ENCODE measurements at places on chromosomes 1 and 21. TPM values are rescaled to one million over a fixed set of nuclear protein-coding genes. Genes with fewer than 3 reads are reported as not detected.

CEP85 gene
- 17.9 TPM for total RNA-seq

LRRN2 gene
- total RNA-seq: not detected

SELENOF gene
- 131 TPM for total RNA-seq

LRRIQ3 gene
- 1.6 TPM for total RNA-seq

HFM1 gene
- total RNA-seq: not detected

GSTM3 gene
- not detected for total RNA-seq

PARS2 gene
- total RNA-seq: 7.6 TPM

LIPI gene
- not detected for total RNA-seq

RIMS3 gene
- 0.74 TPM for total RNA-seq

RUNX3 gene
- total RNA-seq: 151 TPM

SPRR2G gene
- not detected for total RNA-seq

CRNN gene
- total RNA-seq: not detected

IFNGR2 gene
- 71.5 TPM for total RNA-seq

CHIT1 gene
- total RNA-seq: 1.1 TPM

RSPH1 gene
- 0.27 TPM for total RNA-seq

TPTE gene
- not detected for total RNA-seq

E2F2 gene
- 24.0 TPM for total RNA-seq

RGL1 gene
- total RNA-seq: 20.6 TPM

DNA sequence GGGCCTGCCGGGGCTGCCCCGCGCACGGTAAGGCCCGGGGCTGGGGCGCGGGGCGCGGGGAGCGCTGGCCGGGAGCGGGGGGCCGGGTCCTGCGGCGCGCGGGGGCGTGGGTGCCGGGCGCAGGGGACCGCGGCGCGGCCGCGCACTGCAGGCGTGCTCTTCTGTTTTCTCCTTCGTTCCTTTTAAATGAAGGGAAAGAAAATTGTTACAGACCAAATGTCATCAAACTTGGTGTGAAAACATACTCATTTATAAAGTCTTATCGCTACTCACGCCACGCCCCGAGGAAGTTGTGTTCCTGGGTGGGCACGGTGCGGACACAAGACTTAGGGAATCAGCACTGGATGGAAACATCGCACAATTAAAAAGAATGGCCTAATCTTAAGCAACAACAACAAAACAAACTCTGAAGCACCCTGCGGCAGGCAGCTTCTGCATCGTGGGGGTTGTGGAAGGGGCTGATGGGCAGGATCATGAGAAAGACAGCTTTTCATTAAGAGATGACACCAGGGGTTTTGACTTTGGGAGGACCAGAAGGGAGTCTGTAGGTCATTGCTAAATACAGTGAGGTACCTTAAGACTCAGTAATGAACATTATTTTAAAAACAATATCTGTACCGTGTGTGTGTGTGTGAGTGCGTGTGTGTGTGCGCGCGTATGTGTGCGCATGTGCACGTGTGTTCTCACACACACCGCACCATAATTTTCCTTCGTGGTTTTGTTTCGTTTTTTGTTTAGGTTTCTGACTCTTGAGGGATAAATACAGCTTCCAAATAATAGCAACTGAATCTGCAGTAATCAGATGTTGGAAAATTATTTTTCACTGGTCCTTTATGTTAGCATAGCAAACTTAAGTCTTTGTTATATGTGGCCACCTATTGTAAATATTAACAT is 548 bp downstream of the B3GALT5 start:
- DNase-seq: no peak

- DNase-seq: no peak
These were observed 1.1 kb upstream of the ABCD3 start for GRCh38 chr1:94416901-94417727.

GRCh38 chr1:160811147-160811546 is 15.2 kb downstream of the LY9 start:
- DNase-seq: no peak

GRCh38 chr1:84363622-84364021 is 34.7 kb upstream of the DNASE2B start:
- no peak for DNase-seq

- no peak for DNase-seq
These were observed 3.6 kb downstream of the KIF2C start for GRCh38 chr1:44743211-44743610.

- DNase-seq: no peak
These were observed 27.1 kb upstream of the TMEM54 start for GRCh38 chr1:32928285-32928684.

- no peak for DNase-seq
These were observed 24.6 kb upstream of the RAP1GAP start for GRCh38 chr1:21693732-21694131.

GRCh38 chr1:241325456-241325855 is 31.5 kb downstream of the RGS7 start:
- no peak for DNase-seq

DNA sequence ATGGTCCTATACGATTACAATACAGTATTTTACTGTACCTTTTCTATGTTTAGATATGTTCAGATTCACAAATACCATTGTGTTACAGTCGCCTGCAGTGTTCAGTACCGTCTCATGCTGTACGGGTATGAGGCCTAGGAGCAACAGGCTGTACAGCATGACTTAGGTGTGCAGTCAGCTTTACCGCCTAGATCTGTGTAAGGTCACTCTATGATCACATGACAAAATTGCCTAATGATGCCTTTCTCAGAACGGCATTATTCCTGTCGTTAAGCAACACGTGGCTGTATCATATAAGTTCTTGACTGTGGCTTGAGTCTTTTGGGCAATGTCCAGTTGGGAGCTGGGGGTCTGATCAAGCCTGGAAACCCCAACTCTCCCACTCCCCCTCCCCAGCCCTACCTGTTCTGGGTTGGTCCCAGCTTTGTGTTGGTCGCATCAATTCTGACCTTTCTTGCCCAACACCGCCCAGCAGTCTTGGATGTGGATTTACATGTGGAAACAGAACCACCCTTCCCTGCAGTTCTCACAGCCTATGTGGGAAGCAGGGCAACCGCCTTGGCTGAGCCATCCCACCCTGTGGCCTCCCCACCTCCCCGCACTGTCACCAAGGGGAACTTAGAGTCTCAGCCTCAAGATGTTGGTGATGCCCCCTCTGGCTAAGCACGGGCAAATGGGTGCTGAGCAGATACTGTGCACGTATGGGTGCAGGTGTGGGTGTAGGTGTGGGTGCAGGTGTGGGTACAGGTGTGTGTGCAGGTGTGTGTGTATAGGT is 80.2 kb upstream of the ACTL8 start:
- no peak for DNase-seq

- no peak for DNase-seq
These were observed at the start of gene AGPAT3 for GRCh38 chr21:43864962-43865539. AGPAT3 (plus strand) TSS chr21:43865223; CDS start chr21:43959682, 94,459 bp downstream.

DNA sequence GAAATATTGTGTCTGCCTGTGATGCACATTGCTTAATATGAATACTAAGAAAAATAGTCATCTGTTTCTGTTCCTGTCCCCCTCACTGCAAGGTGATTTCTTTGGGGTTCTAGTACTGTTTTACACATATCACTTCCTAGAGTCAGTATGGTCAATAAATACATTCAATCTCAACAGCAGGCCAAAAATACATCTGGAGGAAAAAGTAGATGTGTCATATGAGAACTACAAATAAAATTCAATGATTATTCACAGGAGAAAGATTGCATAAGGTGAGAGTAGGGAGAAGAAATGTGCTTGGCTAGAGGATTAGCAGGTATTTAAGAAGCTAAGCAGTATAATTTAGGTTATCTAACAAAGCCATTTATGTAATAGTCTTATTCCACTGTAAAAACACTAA is 45.3 kb upstream of the SAMSN1 start:
- no peak for DNase-seq

GRCh38 chr1:193417945-193418744 is 231.7 kb upstream of the B3GALT2 start:
- DNase-seq: no peak

GRCh38 chr1:86324130-86324822 is 71.8 kb downstream of the ODF2L start:
- DNase-seq: no peak

DNA sequence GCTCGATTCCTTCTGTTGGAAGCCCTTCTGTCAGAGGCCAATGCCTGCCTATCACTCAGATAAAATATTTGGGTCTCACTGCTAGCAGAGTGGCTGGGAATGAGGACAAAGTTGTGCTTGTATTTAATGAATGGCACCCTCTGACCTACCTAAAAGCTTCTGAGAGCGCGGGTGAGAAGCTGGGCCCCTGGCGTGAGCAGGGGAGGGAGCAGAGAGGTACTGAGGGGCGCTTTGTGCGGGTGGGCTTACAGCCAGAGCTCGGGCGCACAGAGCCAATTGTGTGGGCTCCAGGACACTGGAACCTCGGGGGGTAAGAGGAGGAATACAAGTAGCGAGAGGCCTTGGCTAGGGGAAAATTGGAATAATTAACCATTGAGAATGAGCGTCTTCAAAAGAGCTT is 32.3 kb downstream of the PCAT6 start:
- no peak for DNase-seq

DNA sequence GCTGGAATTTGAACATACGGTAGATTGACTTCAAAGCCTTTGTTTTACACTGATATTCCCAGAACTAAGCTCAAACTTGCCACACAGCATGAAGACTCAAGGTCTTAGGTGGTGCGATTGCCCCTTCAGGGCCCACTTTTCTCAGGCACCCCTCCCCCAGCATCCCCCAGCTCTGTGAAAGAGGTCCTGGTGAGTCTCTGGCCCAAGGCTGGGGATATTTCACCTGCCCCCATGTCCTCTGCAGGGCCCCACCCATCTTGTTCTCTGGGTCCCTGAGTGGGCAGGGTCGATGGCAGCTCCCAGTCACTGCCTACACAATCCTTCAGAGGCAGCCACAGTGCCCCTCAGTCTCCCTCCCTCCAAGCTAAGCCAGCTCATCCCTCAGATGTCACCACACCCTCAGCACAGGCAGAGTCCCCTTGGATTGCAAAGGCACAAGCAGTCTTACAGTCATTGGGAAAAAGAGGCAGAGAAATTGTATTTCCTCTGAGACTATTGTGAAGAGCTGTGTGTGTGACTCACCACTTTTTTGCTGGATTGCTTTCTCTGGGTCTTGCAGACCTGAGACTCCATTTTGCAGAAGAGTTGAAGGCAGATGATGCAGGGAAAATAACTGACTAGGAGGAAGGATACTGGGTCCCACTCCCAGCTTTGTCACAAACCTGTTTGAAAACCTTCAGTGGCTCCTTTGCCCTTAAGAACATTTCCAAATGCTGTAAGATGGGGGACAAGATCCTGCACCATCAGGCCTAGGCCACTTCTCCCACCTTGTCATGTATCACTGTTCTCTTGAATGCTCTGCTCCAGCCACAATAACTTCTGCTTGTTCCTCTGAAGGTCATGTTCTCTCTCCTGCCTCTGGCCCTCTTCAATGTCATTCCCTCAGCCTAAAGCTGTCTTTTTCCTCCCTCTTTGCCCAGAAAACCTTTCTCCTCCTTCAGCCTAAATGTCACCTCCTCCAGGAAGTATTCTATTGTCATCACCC is 119.1 kb upstream of the GRIK3 start:
- no peak for DNase-seq

- DNase-seq: no peak
These were observed 6.4 kb downstream of the UTP11 start for GRCh38 chr1:38018864-38019343.

GRCh38 chr1:1211541-1212441 is 2.2 kb downstream of the TNFRSF4 start:
- DNase-seq: no peak

- no peak for DNase-seq
These were observed 64.3 kb downstream of the ZNF281 start for GRCh38 chr1:200345520-200345919.
